ENCODE measurements at places on chromosomes 1 and 21.
A peak's percentile ranks its signal among the peaks of the same experiment; 100 is the strongest.

DNA sequence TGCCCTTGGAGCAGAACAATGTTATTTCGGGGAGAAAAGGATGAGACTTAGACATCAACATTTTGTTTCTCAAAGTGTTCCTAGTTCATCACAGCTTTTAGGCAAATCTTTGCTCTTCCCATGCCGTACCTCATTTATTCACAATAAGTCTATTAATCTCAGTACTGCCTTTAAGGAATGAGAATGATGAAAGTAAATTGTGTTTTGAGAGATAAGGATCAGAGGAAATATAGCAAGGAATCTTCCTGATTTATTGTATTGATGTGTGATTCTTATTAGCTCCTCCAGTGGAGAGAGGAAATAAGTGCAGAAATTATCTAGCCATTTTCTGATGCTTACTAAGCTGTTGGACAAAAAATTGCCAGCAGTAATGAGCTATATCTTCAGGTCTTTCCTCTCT, 2.0 kb downstream of the POLR3C start:
- no peak for DNase-seq
- H3K4me3 ChIP-seq: no peak overlapping the region
- peaks cover 14% of the 10 kb centered on the region for H3K4me1 ChIP-seq
- H3K27ac ChIP-seq: no peak overlapping the region
- H3K27me3 ChIP-seq: no peaks in the 10 kb centered on the region

DNA sequence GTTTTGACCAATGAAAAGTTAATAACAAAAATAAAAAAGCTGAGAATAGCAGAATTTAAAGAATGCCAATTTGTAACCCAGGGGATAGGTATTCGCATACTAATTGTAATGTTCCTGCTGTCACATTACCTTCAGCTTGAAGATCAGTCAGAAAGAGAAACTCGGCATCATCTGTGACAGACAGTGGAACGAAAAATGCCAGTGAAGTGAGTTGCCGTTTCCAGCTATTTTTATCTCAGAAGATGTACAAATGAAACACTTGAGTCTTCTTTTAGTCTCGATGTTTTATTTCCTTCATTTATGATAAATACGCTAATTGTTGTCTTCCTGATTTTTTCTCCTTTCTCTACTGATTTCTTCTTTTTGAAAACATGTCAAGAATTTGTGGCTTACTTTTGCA, 26.1 kb downstream of the RGS21 start:
- no peak overlapping the region for H3K27ac ChIP-seq
- H3K36me3 ChIP-seq: no peaks in the 10 kb centered on the region
- no peak overlapping the region for H3K4me3 ChIP-seq
- no peaks in the 10 kb centered on the region for H3K27me3 ChIP-seq
- DNase-seq: no peak
- H3K4me1 ChIP-seq: no peaks in the 10 kb centered on the region

- no peaks in the 10 kb centered on the region for H3K36me3 ChIP-seq
- no peak overlapping the region for H3K4me3 ChIP-seq
- no peak for DNase-seq
- H3K4me1 ChIP-seq: no peaks in the 10 kb centered on the region
- H3K27me3 ChIP-seq: no peaks in the 10 kb centered on the region
- H3K27ac ChIP-seq: no peak overlapping the region
Measured at GRCh38 chr1:78884685-78885452, 121.7 kb downstream of the ADGRL4 start.

- peaks cover 2% of the 10 kb centered on the region for H3K27me3 ChIP-seq
- no peaks in the 10 kb centered on the region for H3K4me1 ChIP-seq
- no peak overlapping the region for H3K27ac ChIP-seq
- no peaks in the 10 kb centered on the region for H3K36me3 ChIP-seq
- DNase-seq: no peak
Measured at GRCh38 chr1:7380712-7381111, 390.4 kb upstream of the VAMP3 start.

DNA sequence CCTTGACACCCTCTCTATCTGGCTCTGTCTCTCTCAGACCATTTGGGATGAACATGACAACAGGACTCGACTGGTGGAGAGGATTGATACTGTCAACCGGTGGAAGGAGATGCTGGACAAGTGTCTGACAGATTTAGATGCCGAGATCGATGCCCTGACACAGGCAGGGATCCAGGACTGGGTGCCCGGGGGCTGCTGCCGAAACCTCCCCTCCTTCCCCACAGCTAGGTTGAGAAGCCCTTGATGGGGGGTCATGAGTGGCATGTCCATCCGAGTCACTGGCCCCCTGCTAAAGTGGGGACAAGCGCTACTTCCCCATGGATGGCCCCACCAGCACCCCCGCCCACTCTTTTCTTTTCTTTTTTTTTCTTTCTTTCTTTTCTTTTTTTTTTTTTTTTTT, 1.2 kb downstream of the TEKT2 start:
- H3K4me1 ChIP-seq: peaks cover 8% of the 10 kb centered on the region
- H3K36me3 ChIP-seq: no peaks in the 10 kb centered on the region
- H3K27ac ChIP-seq: no peak overlapping the region
- no peaks in the 10 kb centered on the region for H3K27me3 ChIP-seq

GRCh38 chr1:97304366-97304765, 582.8 kb downstream of the PTBP2 start:
- H3K27ac ChIP-seq: no peak overlapping the region
- peaks cover 3% of the 10 kb centered on the region for H3K36me3 ChIP-seq

- H3K27me3 ChIP-seq: no peaks in the 10 kb centered on the region
- no peak overlapping the region for H3K27ac ChIP-seq
- DNase-seq: no peak
Measured at GRCh38 chr1:187078916-187079315, 250.2 kb downstream of the PLA2G4A start.

DNA sequence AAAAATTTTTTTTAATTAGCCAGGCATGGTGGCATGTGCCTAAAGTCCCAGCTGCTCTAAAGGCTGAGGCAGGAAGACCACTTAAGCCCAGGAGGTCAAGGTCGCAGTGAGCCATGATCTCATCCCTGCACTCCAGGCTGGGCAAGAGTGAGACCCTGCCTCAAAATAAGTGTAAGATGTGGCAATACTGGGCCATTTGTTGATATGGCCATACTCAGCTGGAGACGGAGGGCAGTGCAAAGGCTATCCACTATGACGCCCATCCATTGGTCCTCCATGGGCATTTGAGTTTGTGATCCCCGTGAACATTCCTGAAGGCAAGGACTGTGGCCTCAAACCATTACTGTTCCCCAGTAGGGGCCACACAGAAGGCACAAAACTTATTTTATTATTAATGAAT, 1.5 kb downstream of the CASP9 start:
- DNase-seq: no peak
- H3K4me3 ChIP-seq: no peak overlapping the region
- peaks cover 2% of the 10 kb centered on the region for H3K36me3 ChIP-seq
- H3K27me3 ChIP-seq: no peaks in the 10 kb centered on the region

- peaks cover 37% of the 10 kb centered on the region for H3K27me3 ChIP-seq
- H3K4me1 ChIP-seq: no peaks in the 10 kb centered on the region
- no peak overlapping the region for H3K4me3 ChIP-seq
- no peak for DNase-seq
- H3K36me3 ChIP-seq: no peaks in the 10 kb centered on the region
Measured at GRCh38 chr1:30416221-30416820, 307.1 kb downstream of the MATN1 start.

- DNase-seq: no peak
- no peak overlapping the region for H3K4me3 ChIP-seq
- peaks cover 12% of the 10 kb centered on the region for H3K4me1 ChIP-seq
- peak overlapping the region; percentile 15 for H3K27ac ChIP-seq
- H3K27me3 ChIP-seq: no peaks in the 10 kb centered on the region
Measured at GRCh38 chr1:203860396-203861025, 888 bp upstream of the SNRPE start.

DNA sequence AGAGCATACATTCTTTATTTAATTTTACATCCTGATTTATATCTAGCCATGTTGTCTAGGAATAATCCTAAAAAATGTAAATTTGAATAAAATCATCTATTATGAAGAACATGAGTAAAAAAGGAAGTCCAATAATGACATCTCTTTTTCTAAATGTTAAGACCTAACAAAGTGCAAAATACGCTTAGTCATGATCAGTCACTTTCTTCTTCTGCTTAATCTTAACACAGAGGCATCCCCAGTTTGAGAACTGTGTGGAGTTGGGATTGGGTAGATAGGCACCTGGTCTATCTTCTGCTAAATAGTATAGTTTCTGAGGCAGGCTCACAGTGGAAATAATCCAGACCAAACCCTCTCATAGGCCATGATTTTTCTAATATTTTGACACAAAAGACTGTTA, 311.7 kb upstream of the LRRC7 start:
- H3K4me1 ChIP-seq: no peaks in the 10 kb centered on the region
- no peak for DNase-seq
- no peaks in the 10 kb centered on the region for H3K27me3 ChIP-seq
- H3K36me3 ChIP-seq: no peaks in the 10 kb centered on the region
- no peak overlapping the region for H3K4me3 ChIP-seq

- no peaks in the 10 kb centered on the region for H3K36me3 ChIP-seq
- no peak for DNase-seq
- no peaks in the 10 kb centered on the region for H3K27me3 ChIP-seq
- no peak overlapping the region for H3K4me3 ChIP-seq
Measured at GRCh38 chr1:164774819-164775654, 216.1 kb downstream of the PBX1 start.

GRCh38 chr1:237206065-237206414, 164.1 kb downstream of the RYR2 start:
- no peak overlapping the region for H3K4me3 ChIP-seq
- H3K36me3 ChIP-seq: no peaks in the 10 kb centered on the region
- DNase-seq: no peak
- H3K27ac ChIP-seq: no peak overlapping the region
- H3K27me3 ChIP-seq: no peaks in the 10 kb centered on the region

DNA sequence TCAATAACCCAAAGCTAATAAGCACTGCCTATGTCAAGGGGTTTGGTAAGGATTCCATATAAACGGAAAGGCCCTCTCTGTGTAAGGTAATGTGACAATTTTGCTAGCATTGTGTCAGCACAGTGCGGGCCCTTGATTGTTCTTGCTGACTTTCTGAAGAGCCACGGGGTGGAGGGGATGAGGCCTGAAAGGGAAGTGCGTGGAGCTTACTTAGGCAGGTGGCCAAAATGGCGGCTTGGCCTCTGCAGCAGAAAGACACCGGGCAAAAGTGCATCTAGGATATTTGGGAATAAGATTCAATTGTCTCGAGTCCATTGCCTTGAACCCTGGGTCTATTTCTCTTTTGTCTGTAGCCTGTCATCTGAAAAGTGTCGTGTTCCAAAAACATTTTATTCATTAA, 114.3 kb downstream of the TGFB2 start:
- no peaks in the 10 kb centered on the region for H3K27me3 ChIP-seq
- no peak for DNase-seq
- no peaks in the 10 kb centered on the region for H3K36me3 ChIP-seq

- no peaks in the 10 kb centered on the region for H3K36me3 ChIP-seq
- H3K4me3 ChIP-seq: no peak overlapping the region
- DNase-seq: no peak
- H3K4me1 ChIP-seq: no peaks in the 10 kb centered on the region
- no peak overlapping the region for H3K27ac ChIP-seq
- H3K27me3 ChIP-seq: no peaks in the 10 kb centered on the region
Measured at GRCh38 chr1:219385787-219386427, 212.2 kb downstream of the LYPLAL1 start.
